A549 treated with CpdA at 1 μM for 4 hours (cell line): ENCODE measurements at places on chromosomes 4 and X. TPM values are rescaled to one million over a fixed set of nuclear protein-coding genes. Genes with fewer than 3 reads are reported as not detected.

The MAP7D2 gene
- 5.0 to 6.6 TPM (median 5.6 TPM) in 5 replicates for total RNA-seq

The KIF4A gene
- 26.9 to 30.4 TPM (median 28.7 TPM) in 5 replicates for total RNA-seq

The PAGE2 gene
- not detected in 5 replicates for total RNA-seq

The DSPP gene
- total RNA-seq = not detected in 5 replicates

The TRIML2 gene
- total RNA-seq = 57.1 to 89.8 TPM (median 73.7 TPM) in 5 replicates

The RNF128 gene
- 0.05 to 0.07 TPM (median 0.06 TPM) in 3 of 5 replicates, not detected in the others for total RNA-seq

The PDE5A gene
- total RNA-seq = 0.13 to 0.32 TPM (median 0.25 TPM) in 5 replicates

The ZC4H2 gene
- total RNA-seq = 1.5 to 2.5 TPM (median 2.1 TPM) in 5 replicates

The FDCSP gene
- total RNA-seq = not detected in 5 replicates

The OTC gene
- not detected in 5 replicates for total RNA-seq

The PCYT1B gene
- total RNA-seq = 0.02 TPM in 1 of 5 replicates, not detected in the others

The COL4A5 gene
- 13.1 to 16.5 TPM (median 13.5 TPM) in 5 replicates for total RNA-seq

The MAGEA9B gene
- not detected in 5 replicates for total RNA-seq
